ENCODE measurements at places on chromosomes 16 and 17. TPM values are rescaled to one million over a fixed set of nuclear protein-coding genes. Genes with fewer than 3 reads are reported as not detected.

KRTAP3-2 gene
- polyA plus RNA-seq, result not detected

CX3CL1 gene
- 30.6 TPM for polyA plus RNA-seq

GRCh38 chr17:8248751-8249607 is at the start of gene PFAS:
TSS of gene PFAS (plus strand) at chr17:8249289. CDS start at chr17:8253938, 4,649 bp downstream.
- peak within 1 kb of the TSS; percentile 100 for H3K27ac ChIP-seq
- peaks cover 7% of the 10 kb centered on the region for H3K4me1 ChIP-seq
- H3K27me3 ChIP-seq, result no peaks in the 10 kb centered on the region

DNA sequence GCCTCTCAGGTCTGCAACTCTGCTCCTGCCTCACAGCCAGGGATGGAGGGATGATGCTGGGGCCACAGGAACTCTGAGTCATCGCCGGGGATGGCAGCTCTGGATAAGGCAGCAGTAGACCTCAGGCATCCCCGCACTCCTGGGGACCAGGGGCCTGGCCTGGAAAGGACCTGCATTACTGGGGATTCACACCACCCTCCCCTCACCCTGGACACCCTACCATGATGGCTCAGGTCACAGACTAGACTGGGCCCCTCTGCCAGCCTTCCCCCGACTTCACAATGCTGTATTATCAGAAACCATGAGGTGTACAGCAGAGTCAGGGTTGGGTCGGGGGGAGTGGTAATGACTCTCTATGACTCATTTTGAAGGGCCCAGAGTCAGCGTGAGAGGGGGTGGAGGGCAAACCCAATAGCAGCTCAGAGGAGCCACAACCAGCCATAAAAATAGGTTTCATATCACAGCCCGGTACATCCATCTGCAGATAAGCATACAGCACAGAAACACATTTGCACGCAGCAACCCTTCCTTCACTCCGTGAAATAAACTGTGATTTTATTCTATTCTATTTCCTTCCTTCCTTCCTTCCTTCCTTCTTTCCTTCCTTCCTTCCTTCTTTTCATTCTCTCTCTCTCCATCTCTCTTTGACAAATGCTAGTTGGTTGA is 28.8 kb downstream of the DYNLRB2 start:
- no peaks in the 10 kb centered on the region for H3K27me3 ChIP-seq
- peak overlapping the region; percentile 48 for H3K27ac ChIP-seq
- H3K4me3 ChIP-seq, result no peak overlapping the region
- DNase-seq, result peak; percentile 51
- peaks cover 16% of the 10 kb centered on the region for H3K4me1 ChIP-seq
- no peaks in the 10 kb centered on the region for H3K36me3 ChIP-seq

- H3K27me3 ChIP-seq, result no peaks in the 10 kb centered on the region
- H3K4me3 ChIP-seq, result no peak overlapping the region
- H3K36me3 ChIP-seq, result peaks cover 38% of the 10 kb centered on the region
- DNase-seq, result no peak
Measured at GRCh38 chr17:82435103-82435502, 15.4 kb downstream of the CYBC1 start.

- H3K4me1 ChIP-seq, result peaks cover 6% of the 10 kb centered on the region
- H3K27ac ChIP-seq, result no peak overlapping the region
- no peak for DNase-seq
- H3K4me3 ChIP-seq, result no peak overlapping the region
- H3K36me3 ChIP-seq, result no peaks in the 10 kb centered on the region
- H3K27me3 ChIP-seq, result no peaks in the 10 kb centered on the region
Measured at GRCh38 chr16:80047842-80048241, 447.3 kb upstream of the MAF start.

RDM1 gene
- 5.6 TPM for polyA plus RNA-seq

DNA sequence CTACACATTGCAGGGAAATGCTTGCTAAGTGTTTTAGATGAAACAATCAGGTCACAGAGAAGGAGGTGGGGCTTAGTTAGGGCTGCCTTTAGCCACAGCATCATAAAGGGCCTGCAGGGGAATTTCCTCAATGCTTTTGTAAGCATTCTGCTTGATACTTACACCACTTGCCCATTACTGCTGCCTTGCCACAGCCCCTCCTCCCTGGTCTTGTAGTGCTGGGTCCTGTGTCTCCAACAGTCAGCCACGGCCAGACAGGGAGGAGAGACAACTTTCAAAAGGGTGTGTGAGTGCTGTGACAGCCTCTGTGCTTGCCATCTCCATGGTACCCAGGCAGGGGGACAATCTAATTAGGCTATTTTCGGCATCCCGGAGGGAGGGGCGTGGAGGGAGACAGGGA is 111.2 kb downstream of the SHISA9 start:
- no peak overlapping the region for H3K27ac ChIP-seq
- H3K36me3 ChIP-seq, result no peaks in the 10 kb centered on the region
- no peak for DNase-seq
- no peaks in the 10 kb centered on the region for H3K4me1 ChIP-seq
- H3K4me3 ChIP-seq, result no peak overlapping the region
- no peaks in the 10 kb centered on the region for H3K27me3 ChIP-seq

DNA sequence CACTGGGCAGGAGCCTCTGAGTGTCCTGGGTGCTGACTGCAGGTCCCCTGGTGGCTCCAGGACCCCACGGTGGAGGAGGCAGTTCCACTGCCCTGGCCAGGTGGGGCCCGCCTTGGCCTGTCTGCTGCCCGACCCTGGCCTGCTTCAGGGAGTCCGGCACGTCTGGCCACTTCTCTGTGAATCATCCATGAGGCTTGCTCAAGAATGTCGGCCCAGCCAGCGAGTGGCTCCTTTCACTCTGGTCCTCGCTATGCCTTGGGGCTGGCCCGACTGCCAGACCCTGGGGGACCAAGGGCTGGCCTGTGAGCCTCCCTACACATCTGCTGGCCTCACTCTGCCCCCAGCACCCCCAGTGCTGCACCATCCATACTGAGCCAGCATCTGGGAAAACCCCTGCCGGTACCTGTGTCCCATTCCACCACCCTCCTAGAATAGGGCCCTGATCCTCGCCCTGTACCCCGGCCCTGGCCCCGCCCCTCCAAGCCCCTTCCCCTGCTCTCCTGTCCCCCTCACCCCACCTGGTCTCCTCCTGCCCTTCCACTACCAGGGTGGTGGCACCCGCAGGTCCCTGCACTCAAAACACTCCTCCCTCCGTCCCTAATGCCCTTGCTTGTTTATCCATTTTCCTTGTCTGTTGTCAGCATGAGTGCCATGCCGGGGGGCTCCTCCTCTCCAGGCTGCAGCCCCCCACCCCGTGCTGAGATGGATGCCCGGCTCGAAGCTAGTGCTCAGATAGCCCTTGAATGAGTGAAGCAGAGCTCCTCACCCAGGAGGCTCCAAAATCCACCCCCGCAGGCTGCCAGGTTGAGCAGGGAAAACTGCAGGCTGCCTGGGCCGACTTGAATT is 35.5 kb downstream of the ADCY7 start:
- no peaks in the 10 kb centered on the region for H3K36me3 ChIP-seq
- H3K4me3 ChIP-seq, result no peak overlapping the region
- H3K27ac ChIP-seq, result no peak overlapping the region
- no peaks in the 10 kb centered on the region for H3K27me3 ChIP-seq
- no peak for DNase-seq

- H3K4me3 ChIP-seq, result no peak overlapping the region
- H3K4me1 ChIP-seq, result no peaks in the 10 kb centered on the region
- H3K36me3 ChIP-seq, result no peaks in the 10 kb centered on the region
- H3K27ac ChIP-seq, result no peak overlapping the region
- no peak for DNase-seq
- H3K27me3 ChIP-seq, result no peaks in the 10 kb centered on the region
Measured at GRCh38 chr17:77237232-77238008, 96.7 kb downstream of the SEC14L1 start.

- H3K36me3 ChIP-seq, result peaks cover 23% of the 10 kb centered on the region
- no peak overlapping the region for H3K4me3 ChIP-seq
- no peak for DNase-seq
- peaks cover 16% of the 10 kb centered on the region for H3K4me1 ChIP-seq
- H3K27me3 ChIP-seq, result peaks cover 5% of the 10 kb centered on the region
- no peak overlapping the region for H3K27ac ChIP-seq
Measured at GRCh38 chr17:42547001-42547461, 5.7 kb upstream of the HSD17B1 start.

Data from large intestine (tissue), 12 donors.